ENCODE measurements at places on chromosomes 5 and 9.

GRCh38 chr5:74539986-74540385 is 100.5 kb downstream of the ENC1 start:
- DNase-seq: no peak

DNA sequence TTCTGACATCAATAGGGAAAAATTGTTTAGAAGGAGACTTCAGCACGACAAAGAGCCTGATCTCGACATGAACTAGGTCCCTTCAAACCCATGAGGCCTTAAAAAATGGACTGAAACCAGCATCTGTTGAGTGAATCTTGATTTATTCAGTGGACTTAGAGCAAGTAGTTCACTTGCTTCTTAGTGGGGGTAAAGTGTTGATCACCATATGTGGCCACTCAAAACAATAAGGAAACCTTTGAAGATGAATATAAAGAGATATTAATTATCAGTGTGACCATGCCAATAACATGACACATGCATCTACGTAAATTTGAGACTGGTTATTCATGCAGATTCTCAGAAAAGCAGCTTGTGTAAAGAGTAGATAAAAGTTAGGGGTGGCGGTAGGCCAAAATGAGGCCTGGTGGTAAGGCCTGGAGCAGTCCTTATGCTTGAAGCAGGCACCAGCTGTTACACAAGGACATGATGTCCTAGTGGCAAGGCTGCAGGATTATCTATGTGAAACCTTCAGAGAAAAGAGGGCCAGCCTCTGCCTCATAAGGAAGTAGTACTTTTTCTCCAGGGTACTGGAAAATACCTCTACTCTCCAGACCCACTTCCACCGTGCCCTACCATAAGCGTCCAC is 61.3 kb downstream of the S1PR3 start:
- DNase-seq: no peak

DNA sequence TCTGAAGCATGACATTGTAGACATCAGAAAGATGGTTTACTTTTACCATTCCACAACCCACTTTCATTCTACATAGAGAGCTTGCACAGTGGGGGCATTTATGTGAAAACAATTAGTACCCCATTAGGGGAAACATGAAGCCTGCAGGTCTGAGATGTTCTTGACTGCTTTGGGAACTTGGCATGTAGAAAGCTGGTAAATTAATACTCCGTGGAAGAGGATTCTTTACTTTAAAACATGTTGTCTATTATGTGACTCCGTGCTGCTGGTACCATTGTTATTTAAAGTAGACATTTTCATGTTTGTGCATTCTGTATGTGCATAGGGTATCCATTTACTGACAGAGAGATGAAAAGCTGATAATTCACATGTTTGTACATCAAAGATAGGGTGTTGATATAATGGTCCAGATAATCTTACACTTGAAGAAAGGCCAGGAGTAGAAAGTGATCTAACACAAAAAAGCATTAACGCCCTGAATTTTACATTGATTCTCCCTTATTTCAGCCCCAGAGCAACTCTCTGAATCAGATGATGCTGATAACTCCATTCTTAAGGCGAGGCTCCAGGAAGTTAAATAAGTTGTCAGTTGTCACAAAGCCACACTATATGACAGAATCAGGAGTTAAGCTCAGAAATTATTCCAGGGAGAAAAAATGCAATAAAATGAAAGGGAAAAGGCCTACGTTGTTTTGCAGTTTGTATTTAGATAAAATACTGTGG is 50.1 kb upstream of the CD180 start:
- DNase-seq: no peak

DNA sequence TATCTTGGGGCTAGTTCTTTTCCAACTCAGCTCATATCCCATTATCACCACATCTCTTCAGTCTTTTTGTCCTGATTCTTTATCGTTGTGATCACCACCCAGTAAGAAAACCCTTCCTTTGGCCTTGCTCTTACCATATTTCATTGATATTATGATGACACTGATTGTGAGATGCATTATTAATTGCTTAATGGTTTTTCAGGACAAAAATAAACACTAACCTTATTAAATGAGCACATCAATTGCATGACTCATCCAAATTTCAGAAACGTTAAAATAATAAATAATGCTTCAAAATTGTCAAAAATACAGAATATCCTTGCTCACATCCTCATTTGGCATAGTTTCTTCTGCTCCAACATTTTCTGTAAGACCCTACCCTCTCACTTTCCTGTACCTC is 270.7 kb downstream of the PDE4D start:
- no peak for DNase-seq

- DNase-seq: no peak
These were observed 131.7 kb downstream of the BARX1 start for GRCh38 chr9:93823245-93824072.

- no peak for DNase-seq
These were observed 32.2 kb upstream of the ENHO start for GRCh38 chr9:34555002-34555348.

GRCh38 chr9:112503170-112503569 is 16.5 kb downstream of the KIAA1958 start:
- DNase-seq: no peak

DNA sequence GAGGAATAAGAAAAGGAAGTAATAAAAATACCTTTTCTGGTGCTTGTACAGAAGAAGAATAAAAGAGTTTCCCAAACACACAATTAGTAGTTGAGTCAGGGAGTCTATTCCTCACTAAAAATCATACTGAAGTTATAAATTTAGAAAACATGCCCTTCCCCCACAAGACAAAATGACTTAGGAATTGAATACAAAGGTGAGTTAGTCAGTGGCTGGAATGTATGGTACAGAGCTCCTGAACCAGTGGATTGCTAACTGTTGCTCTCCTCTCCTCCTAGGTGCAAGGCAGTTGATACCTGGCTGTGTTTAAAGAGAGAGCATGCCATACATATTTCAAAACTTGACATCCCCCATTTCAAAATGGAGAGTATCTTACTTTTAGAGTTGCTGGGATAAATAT is 1.9 kb downstream of the GDA start:
- DNase-seq: no peak

GRCh38 chr5:113257545-113257944 is 177.2 kb downstream of the TSSK1B start:
- DNase-seq: no peak

GRCh38 chr5:85545129-85545528 is 1072.6 kb upstream of the COX7C start:
- DNase-seq: no peak

DNA sequence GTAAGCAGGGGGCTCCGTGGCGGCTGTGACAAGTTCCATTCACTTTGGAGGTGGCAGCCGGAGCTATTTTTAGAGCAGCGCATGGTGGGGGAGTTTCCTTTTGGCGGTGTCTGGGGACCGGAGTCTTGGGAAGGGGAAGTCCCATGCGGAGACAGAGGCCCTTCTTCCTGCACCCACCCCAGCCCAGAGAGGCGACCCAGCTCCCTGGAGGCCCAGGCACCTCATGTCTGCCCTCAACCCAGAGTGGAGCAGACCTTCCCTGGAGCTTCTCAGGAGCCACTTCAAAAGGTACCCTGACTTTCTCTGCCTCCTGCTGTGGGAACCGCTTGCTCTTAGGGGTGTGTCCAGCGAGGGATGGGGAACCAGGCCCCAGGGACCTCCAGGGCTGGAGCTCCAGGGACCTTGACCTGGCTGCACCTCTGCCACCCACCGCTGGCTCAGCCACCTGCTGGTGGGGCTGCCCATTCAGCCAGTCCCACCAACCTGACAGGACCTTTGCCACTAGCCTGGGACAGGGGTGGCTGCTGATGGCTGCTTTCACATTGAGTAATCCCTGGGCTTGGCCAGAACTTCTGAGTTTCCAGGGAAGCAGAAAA is 34.1 kb downstream of the NEK6 start:
- peak; percentile 74 for DNase-seq

- no peak for DNase-seq
These were observed 56.6 kb downstream of the KCNN2 start for GRCh38 chr5:114418176-114419066.

DNA sequence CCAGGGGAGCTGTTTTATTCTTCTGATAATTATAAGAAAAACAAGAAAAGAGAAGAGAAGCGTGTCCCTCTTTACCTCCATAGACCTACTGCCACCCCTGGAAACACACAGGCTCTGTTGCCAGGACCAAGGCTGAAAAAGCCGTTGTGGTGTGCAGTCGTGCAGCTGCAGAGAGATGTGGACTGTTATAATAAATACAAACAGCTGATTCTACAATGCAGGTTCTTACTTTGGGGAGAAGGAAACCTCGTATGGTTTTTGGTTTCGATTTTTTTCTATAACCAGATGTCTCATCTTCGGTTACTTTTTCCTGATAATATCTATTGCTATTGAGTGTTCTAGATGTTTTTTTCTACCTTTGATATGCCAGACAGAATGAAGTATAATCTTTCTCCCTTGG is 28.1 kb downstream of the FYB1 start:
- DNase-seq: peak; percentile 75

DNA sequence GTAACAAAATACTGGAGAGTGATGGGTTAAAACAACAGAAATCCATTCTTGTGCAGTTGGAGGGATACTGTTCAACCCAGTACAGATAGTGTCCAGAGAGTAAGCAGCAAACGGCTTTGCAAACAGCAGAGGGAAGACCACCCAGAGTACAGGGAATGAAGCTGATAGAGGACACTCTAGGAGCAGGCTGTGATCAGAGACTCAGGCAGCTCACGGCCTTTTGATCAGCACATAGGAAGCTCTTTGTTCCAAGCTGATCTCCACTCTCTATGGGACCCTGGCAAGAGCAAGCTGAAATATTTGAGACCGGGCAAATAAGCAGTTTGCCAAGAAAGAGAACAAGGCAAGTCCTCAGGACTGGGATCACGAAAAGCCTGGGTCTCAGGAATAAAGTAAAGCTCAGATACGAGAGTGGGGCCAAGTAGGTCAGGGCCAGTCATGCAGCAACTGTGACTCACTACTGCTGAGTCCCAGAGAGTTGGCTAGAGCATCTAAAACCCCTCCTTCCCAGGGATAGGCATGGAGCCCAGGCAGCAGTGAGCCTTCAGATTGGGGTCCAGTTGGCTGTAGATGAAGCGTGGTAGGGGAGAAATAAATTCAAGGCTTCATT is 52.4 kb downstream of the MELK start:
- DNase-seq: no peak

GRCh38 chr9:116042321-116042720 is 111.3 kb upstream of the PAPPA start:
- DNase-seq: no peak

DNA sequence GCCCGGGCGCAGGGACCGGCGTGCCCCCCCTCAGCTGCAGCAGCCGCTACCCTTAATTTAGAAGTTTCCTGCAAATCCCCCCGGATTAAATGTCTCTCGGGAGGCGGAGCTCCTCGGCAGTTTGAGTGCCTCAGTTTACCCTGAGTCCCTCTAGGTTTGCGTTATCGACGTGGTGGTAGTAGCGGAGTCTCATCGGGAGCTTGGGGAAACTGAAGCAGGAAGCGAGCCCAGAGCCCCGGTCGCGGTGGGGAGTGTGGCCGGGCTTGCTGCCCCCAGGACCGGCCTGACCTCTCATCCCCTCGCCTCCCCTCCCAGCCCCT is 529 bp upstream of the TPM2 start:
- no peak for DNase-seq

DNA sequence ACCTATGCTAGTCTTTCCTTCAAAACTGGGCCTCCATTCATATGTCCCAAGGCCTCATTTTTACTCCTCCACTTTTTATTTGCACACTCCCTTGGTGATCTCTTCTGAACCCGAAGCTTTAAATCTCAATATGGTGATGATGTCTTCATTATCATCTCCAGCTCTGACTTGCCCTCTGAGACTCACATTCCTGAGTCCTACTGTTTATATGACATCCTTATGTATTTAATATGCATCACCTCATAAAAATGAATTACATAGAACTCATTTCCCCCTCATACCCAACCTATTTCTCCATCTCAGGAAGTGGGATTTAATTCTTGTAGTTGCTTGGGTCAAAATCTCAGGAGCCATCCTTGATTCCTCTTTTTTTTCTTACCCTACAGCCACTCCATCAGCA is 473.0 kb downstream of the EBF1 start:
- DNase-seq: no peak

- peak; percentile 3 for DNase-seq
These were observed 500.0 kb upstream of the C9orf72 start for GRCh38 chr9:28073270-28073669.

DNA sequence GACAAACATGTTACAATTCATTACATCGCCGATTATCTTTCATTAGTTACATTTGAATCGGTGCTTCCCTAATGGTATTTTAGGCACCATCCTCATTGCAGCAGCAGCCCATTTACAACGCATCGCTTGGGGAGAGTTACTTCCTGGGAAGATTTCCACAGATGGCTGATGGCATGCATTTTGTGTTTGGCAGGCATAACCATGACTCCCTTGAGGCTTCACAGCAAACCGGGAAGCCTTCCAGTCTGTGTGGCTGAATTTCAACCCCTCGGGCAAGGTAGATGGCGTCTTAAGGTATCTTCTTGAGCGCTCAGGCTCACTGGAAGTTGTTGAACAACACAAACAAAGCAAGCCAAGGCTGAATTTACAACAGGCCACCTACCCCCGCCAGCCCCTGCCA is 1.6 kb upstream of the DNAH5 start:
- DNase-seq: no peak

GRCh38 chr5:87408204-87408603 is 4.5 kb downstream of the CCNH start:
- DNase-seq: no peak

- no peak for DNase-seq
These were observed 34.0 kb downstream of the BOD1 start for GRCh38 chr5:173582216-173583111.

DNA sequence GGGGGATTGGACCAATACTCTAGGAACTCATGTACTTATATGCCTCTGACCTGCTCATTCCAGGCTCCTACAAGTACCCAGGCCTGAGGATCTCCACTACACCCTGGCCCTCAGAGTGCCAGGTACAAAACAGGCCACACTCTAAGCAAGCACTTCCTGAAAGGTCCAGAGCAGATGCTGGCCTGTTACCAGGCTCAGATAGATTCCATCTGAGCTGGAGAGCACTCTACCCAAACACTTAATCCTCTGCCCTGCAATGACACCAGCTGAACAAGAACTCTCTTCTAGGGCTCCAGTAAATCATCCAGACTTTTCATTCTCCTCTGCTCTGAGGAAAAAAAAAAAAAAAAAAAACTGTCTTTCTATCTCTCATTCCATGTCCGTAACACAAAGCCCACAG is 2.9 kb downstream of the P4HA2 start:
- no peak for DNase-seq

DNA sequence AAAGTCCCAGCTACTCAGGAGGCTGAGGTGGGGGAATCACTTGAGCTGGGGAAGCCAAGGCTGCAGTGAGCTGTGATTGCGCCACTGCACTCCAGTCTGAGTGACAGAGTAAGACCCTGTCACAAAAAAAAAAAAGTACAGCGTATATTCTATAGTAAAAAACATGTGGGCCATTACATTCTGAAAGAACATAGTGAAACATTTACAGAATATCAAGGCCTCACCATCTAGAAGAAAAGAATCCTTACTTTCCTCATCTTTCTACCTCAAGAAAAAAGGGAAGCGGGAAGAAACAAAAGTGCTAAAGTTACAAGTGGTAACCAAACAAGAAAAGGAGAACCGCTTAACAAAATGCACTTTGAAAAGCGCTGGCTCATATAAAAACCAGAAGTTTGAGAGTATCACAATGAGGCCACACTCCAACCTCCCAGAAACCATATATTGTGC is 5.7 kb upstream of the SYK start:
- no peak for DNase-seq

- no peak for DNase-seq
These were observed 8.2 kb upstream of the FABP6 start for GRCh38 chr5:160221082-160221481.
